ENCODE measurements at places on chromosomes 12 and 14.

GRCh38 chr12:27657296-27657695 lies 39.0 kb upstream of the REP15 start:
- DNase-seq = no peak

GRCh38 chr14:36975834-36976233 lies 196.6 kb downstream of the SLC25A21 start:
- no peak for DNase-seq

DNA sequence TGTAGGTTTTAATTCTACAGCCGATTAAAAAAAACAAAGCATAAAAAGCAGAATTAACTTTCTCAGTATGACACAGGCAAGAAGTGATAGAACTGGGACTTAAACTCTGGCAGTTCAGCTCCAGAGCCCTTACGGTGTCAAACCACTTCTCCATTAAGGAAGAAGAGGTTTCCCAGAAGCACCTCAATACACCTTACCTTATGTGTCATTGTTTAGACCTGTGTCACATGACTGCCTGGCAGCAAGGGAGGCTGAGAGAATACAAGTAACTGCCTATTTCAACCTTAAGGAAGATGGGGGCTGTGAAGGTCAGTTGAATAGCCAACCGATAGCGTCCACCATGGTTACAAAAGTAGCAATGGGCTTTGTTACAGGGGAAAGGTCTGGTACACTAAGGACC lies 54.6 kb upstream of the ARHGAP5 start:
- no peak for DNase-seq

GRCh38 chr14:92926180-92926845 lies 3.4 kb downstream of the CHGA start:
- no peak for DNase-seq

DNA sequence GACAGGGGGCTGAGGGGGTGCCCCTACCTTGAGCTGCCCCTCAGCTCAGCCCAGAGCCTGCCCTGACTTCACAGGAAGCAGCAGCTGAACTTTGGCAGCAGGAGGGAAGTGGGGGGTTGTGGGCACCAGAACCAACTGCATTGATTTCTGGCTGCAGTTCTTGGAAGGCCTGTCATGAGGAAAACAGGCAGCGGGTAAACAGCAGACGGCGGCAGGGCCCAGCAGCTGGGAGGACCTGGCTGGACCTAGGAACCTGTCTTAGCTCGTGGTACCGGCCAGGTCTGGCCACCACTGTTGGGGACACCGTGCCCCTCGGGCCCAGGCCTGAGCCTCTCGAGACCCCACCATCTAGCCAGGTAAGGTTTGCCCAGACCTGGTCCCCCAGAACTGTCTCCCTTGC lies 154.2 kb upstream of the MYL2 start:
- no peak for DNase-seq

- no peak for DNase-seq
Observed at GRCh38 chr14:78403278-78403815, 233.2 kb downstream of the NRXN3 start.

DNA sequence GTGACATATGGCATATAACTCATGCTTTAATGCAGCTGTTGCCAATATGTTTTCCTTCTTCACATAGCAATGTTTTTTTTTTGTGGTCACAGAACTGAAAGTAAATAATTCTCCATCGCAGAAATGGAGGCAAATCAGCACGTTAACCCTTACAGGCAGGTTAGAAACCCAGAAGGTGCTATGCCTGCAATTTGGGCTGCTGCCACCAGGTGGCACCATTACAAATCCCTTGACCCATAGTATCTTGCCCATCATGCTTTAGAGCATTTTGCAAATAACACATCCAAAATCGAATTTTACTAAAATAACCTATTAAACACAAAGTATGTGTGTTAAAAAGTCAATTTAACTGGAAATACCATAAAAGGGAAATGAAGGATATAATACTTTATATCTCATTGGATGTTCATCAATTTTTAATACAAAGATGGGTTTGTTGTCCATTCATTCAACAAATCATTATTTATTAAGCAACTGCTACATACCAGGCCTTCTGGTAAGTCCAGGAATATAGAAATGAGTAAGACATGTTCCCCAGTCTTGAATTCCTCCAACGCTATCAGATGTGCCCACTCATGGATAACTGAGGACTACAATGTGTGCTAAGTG lies 340.1 kb downstream of the GLT1D1 start:
- no peak for DNase-seq

DNA sequence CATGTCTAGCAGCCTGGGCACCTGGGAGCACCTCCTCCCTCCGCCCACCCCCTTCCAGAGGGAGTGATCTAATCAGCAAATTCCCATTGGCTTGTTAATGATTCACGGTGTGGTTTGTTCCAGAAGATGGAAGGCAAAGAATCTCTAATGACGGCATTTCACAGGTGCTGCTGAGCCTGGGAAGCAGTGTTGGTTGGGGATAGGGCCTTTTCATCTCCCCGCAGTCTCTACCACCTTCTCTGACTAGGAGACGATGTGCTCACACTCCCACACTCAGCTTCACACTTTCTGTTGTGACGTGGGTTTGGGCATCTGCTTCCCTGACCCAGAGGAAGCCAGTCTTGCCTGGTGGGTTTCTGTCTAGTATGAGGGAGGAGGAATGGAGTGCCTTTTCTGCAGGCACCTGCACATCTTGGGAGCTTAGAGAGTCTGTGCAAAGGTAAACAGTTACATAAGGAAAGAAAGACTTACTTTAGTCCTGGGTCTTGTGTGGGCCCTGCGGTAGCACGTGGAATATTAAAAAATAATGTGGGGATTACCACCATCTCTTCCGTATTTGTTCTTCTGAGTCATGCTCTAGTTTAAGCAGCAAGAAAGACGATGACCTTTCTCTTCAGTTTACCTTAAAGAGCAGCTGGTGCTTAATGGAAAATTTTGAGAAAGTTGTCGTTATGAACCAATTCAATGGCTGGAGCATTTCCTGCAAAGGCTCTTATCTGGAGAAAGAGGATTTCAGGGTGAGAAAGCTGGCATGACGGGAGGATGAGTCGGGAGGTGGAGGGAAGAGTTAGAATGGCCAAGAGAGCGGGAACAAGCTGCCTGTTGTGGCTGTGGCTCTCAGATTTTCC lies 70.6 kb upstream of the ARHGAP5 start:
- no peak for DNase-seq

- no peak for DNase-seq
Observed at GRCh38 chr12:67483871-67484554, 164.5 kb upstream of the DYRK2 start.

DNA sequence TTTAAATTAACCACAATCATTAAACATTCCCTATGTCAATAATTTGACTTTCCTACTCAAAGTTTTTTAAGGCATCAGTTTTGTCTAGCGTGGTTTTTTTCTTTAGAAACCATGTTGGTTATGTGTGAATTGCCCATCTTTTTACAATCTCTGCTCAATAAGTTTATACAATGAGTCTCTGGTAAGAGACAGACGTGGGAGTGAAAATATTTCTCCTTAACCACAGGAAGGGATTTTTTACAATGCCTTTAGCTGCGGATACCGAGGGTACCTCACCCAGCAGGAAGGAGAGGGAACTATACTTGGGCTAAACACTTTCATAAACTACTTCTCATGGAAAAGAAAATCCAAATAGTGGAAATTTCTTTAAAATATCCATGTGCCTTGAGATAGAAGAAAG lies 191.4 kb upstream of the BCL2L14 start:
- no peak for DNase-seq

Measured in activated CD4-positive, alpha-beta T cell treated with anti-CD3 and anti-CD28 coated beads, Interleukin-2, amount 50 U/mL, for 4 hours (primary cell).